ENCODE measurements at places on chromosomes 12 and 14.

GRCh38 chr12:1502379-1502720 is 92.0 kb downstream of the FBXL14 start:
- no peak for DNase-seq

DNA sequence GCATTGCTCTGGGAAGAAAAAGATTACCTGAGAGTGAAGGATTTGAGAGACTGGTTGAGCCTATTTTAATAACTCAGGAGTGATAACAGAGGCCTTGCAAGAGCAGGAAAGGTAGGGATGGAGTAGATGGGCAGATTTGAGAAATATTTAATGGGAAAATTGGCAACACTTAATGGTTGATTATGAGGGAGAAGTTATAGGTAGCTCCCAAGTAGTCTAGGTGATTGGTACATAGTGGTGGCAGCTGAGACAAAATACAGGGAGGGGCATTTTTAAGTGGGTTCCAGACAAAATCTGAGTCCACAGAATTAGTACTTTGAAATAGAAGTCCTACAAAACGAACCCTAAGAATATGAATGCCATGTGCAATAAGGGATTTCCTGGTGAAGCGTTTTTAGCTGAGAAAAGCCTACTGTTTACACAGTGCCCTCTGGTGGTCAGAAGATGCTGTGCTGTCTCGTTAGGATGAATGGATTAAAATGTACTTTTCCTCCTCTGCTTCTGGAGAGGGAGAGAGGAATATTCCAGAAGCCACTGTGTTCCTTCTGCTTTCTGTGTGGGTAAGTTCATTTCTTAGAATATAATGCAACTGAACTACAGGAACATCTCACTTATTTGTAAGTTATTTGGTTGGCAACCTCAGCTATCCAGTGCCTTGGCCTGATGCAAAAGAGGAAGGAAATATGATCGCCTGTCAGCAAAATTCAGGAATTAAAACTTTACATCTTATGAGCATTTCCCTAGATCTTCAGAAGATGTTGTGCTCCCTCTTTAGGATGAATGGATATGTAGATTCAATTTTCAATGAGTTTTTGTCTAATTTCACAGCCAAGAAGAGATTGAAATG is 6.5 kb downstream of the ZBTB1 start:
- peak; percentile 75 for DNase-seq

GRCh38 chr12:122421821-122422729 is at the start of gene CLIP1:
CLIP1 (minus strand) TSS chr12:122422669; CDS start chr12:122380452, 42,217 bp downstream.
- DNase-seq, result peak; percentile 60

DNA sequence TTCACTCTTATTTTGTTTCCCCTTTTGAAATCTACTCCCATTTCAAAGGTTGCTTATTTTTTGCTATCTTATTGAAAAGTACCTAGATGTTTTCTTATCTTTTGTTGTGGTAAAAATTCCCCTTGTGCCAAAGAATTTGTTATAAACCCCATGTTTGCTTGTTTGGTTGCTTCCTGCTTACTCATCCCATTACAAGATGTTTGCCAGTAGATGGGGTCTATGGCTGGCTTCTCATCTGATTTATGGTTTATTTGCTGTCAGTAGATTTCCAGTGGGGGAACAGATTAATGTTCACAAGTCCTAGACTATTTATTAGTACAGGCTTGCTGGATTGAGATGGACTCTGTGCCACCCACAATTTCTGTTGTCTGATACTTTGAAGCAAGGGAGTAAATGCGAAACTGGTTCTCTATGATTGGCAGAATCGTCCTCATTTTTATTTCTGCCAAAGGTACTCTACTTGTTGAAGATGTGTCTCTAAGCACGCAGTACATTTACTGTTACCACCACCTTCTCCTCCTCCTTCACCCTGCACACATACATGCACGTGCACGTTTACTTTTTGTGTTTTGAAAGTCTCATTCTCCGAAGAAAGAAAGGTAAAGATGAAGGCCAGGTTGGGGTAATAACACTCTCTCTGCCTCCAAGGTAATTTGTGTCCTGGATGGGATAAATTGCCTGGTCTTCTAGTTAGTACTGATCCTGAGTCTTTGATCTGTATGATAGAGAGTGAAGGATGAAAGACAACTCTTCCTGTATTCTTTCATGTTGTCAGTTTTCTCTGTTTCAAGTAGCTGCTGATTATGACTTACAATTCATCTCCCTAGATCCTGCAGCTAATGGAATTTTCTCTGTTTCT is 117.2 kb upstream of the ATP2B1 start:
- DNase-seq, result no peak

GRCh38 chr12:106984588-106985137 is 2.3 kb downstream of the MTERF2 start:
- DNase-seq, result peak; percentile 27

DNA sequence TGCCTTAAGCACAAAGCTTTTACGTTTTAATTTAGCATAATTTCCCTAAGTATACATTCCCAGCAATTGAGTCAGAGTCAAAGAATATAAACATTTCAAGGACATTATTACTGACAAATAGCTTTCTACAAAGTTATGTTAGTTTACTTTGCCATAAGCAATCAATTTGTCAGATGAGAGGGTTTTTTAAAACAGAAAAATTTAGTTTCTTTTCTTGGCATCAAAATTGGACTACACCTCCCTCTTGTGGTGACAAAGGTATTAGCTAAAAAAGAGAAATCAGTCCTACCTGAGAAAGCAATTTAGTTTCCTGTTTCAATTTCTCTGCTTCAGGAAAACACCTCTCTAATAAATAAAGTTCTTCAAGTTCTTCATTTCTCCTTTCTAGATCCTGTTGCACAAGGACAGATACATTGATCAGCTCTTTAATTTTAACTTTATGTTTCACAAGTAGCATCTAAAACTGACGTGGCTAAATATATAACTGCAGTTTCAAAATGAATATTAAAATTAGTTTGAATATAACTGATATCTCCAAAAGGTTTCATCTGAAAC is 39.9 kb downstream of the DNAI7 start:
- DNase-seq, result no peak

- no peak for DNase-seq
These were observed 163.5 kb upstream of the NEDD1 start for GRCh38 chr12:96743606-96744005.

DNA sequence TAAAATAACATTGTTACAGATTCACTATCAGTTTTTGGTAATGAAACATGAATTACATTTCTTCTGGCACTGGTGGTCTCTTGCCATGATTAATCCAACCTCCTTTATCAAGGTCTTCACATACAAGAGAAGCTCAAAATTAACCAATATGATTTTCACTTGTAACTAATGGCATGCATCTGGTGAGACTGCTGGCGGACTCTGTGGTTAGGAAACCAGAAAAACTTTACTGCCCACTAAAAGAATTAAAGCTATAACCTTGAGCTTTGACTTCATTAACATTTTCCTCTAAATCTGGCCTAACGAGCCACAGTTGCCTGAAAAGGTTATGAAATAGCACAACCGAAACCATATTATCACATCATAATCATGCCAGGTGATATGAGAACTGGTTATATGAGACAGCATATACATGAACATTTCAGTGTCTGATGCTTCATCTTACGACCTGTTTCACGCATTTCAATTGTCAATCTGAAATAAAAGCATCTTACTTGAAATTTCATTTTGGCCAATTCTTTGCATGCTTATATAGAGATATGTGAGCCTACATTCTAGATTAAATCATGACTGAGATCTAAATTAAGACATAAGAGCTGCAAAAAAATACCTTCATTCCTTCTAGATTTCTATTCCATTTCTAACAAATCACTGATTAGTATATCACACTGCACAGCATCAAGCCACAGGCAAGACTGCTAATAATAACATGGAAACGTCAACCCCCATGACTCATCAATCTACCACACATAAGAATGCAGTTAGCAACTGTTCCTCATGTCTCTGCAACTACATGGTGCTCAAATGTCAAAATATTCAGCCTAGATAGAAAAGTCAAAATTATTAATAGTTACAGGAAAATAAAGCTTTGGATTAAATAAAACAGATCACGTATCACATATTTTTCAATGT is 89.3 kb downstream of the OSBPL8 start:
- no peak for DNase-seq

DNA sequence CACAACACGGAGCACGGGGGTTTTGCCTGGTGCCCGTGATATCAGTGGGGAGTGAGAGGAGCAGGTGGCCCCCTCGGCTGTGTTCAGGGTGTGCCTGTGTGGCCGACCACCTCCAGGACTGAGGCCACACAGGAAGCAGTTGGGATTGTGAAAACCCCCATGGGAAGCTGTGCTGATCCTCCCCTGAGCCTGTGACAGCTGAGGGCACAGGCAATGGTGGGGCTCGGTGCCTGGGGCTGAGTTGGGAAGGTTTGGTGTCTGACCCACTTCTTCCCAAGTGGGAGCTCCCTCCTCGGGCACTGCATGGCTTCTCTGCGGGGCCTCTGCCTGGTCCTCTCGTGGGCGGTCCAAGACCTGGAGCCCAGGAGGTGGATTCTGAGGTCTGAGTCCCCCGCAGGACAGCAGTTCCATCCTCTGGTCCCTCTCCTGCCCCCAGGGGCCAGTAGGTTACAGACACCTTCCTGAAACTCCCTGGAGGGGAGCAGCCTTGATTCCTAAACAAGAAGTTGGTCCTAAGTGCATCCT is 17.9 kb downstream of the PACS2 start:
- DNase-seq, result no peak

GRCh38 chr12:52254180-52254964 is 20.1 kb upstream of the KRT86 start:
- DNase-seq, result no peak

- no peak for DNase-seq
These were observed 5.1 kb upstream of the NKX2-1 start for GRCh38 chr14:36524874-36525745.

DNA sequence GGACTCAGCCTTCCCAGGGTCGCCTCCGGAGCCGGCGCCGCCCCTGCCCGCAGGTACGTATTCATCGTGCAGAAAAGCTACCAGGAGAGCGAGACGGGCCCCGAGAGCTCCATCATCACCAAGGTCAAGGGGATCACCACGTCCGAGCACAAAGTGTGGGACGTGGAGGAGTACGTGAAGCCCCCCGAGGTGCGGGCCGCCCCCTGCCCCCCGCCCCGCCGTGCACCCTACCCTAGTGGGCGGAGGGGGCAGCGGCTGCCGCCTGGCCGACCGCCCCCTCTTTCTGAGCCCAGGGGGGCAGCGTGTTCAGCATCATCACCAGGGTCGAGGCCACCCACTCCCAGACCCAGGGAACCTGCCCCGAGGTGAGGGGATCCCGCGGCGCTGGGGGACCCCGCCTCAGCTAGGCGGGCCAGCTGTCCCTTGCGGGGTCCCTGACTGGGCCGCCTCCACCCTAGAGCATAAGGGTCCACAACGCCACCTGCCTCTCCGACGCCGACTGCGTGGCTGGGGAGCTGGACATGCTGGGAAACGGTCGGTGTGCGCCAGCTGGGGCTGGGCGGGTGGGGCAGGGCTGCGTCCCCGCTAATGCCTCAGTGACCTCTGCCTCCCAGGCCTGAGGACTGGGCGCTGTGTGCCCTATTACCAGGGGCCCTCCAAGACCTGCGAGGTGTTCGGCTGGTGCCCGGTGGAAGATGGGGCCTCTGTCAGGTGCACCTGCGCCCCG is 973 bp downstream of the P2RX2 start:
- DNase-seq, result no peak

GRCh38 chr12:58313091-58313855 is 371.9 kb downstream of the ATP23 start:
- DNase-seq, result no peak

GRCh38 chr12:47939009-47939601 is 24.3 kb upstream of the TMEM106C start:
- DNase-seq, result no peak

DNA sequence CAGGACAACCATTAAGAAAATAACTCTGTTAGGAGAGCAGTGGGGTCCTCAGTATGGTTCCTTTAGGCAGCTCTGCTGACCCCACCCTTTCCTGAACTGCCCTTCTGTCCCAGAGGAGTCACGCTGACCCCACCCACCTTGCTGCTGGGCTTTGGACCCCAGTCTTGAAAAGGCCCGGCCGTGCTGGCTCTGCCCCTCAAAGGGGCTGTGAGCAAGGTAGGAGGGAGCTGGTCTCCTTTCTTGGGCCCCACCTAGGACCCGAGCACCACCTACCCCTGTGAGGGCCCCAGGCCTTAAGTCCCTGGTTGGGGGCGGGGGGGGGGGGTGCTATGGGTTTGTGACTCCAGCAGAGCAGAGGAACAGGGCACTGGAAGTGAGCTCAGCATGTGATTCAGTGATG is 171.1 kb downstream of the MON2 start:
- DNase-seq, result no peak

- DNase-seq, result no peak
These were observed 29.8 kb upstream of the DLGAP5 start for GRCh38 chr14:55221186-55221585.

- no peak for DNase-seq
These were observed 72.1 kb upstream of the LMNTD1 start for GRCh38 chr12:25625146-25625545.

DNA sequence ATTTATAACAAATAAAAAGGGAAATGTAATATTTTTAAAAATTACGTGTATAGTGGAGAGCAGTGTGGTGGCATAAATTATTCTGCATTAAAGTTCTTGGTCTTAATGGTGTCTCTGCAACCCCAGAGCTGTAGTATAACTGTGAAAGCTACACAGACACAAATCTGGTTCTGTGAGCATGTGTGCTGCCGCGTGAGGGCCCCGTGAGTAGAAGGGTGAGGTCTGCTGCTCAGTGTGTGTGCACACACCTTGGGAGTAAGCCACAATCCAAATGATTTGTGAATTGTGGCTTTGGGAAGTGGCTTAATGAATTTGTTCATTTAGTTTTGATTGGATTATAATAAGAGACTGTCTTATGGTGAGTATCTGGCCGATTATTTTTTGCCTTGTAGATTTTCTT is 16.8 kb downstream of the PELI2 start:
- DNase-seq, result no peak

- DNase-seq, result no peak
These were observed 77.3 kb downstream of the HELB start for GRCh38 chr12:66379616-66380015.

DNA sequence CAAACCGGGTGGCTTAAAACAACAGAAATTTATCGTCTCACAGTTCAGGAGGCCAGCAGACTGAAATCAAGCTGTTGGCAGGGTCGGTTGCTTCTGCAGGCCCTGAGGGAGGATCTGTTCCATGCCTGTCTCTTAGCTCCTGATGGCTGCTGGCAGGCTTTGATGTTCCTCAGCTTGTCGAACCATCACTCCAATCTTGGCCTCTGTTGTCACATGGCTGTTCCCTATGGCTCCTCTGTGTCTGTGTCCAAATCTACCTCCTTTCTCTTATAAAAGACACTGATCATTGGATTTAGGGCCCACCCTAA is 14.0 kb downstream of the NFATC4 start:
- DNase-seq, result no peak
